T-helper 9 cell (primary cell): ENCODE measurements at places on chromosomes 1 and 21.
A peak's percentile ranks its signal among the peaks of the same experiment; 100 is the strongest.

DNA sequence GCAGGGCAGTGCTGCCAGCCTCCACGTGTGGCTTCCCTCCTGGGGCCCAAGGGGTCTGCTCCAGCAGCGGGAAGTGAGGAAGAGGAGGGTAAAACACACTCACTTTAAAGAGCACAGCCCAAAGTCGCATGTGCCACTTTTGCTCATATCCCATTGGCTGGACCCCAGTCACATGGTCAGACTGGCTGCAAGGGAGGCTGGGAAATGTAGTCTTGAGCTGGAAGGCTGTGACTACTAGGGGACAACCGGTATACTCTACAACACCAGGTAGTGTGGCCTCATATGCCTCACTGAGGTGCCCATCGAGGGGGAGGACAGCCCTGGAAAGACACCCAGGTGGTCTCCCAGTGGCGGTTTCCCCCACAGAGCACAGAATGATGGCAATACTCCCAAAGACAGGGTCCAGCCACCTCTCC, 45.2 kb downstream of the CAMK2N1 start:
- DNase-seq, result peak; percentile 21

DNA sequence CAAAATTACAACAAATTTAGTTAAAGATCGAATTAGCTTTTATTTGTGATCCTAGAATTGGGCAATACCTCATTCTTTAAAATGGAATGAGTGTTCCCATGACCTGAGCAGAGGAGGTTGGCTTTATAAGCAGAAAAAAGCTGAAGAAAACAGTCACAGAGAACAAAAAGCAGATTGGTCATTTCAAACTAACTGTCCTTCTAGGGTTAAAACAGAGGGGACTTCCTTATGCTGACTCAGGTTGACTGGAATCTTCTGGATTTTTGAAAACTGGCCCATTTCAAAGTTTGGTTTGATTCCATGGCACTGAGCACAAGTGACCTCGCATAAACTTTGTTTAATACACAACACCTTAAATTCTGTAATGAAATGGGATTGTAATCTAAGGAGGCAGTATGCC, 17.6 kb downstream of the NFASC start:
- no peak for DNase-seq

GRCh38 chr1:29415156-29415830, 179.0 kb downstream of the PTPRU start:
- DNase-seq, result no peak

GRCh38 chr1:48645883-48646282, 130.8 kb downstream of the BEND5 start:
- no peak for DNase-seq

DNA sequence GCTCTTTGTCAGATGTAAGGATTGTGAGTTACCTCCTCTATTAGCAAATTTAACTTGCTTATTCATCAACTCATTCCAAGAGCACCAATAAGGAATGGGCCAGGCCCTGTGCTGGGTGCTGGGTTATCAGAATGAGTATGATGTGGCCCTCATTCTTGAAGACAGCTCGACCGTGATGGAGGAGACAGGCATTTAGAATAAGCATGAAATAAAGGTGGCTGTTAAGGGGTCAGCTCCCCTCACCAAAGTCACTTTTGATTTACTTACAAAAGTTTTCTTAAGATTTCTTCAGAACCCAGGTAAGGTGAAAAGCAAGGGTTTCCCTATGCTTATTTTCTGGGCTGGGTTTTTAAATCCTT, 15.3 kb upstream of the PADI1 start:
- no peak for DNase-seq
